ENCODE measurements at places on chromosomes 2 and 18.
A peak's percentile ranks its signal among the peaks of the same experiment; 100 is the strongest.

DNA sequence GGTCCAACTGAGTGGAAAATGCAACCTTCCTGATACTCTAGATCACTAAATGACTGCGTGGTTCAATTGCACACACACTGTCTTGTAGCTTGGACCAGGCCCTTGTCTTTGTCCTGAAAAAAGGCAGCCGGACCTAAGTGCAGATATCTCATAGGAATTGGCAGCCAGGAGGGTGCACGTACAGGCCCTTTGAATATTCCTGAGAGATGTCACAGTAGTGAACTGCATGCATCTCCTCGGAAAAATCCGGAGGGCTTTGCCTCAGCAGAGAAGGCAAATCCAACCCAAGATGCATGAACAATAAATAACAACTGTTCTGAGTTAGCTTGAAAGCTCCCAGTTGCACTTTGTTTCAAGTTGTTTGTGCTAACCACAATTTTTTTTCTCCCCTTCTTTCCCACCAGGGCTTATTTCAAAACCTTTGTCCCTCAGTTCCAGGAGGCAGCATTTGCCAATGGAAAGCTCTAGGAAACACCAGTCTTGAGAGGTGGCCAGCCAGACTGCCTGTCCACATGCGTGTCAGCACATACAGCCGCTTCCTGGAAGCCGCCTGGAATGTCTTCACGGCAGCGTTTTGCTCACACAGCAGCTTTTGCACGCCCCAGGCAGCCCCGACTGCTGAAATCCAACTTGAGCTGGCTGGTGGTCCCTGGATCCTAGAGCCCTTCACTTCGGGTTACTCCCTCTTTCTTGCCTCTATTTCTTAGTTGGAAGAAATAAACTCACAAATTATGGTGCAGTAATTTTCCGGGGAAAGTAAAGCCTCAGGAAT lies 54.4 kb upstream of the FOSL2 start:
- peak; percentile 76 for DNase-seq

DNA sequence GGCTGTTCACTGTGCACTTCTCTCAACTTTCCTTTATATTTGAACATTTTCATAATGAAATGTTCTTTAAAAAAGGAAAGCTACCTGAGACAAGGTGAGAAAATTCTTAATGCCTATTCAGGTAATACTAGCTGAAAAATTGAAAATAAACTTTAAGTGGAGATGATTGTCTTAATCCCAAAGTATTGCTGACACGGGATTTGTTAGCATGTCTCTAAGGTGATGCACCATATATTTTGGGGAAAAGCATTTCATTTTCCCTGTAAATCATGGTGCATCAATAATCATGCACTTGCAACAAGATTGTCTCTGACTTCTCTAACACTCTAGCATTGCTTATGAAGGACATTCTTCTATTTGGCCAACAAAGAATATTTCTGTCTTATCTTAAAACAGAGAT lies 848.0 kb downstream of the DPP10 start:
- no peak for DNase-seq

- DNase-seq, result no peak
These were observed 384.4 kb downstream of the GALNT13 start for GRCh38 chr2:154256136-154256535.

GRCh38 chr2:232971744-232972143 lies 41.3 kb downstream of the NGEF start:
- DNase-seq, result no peak

- no peak for DNase-seq
These were observed 1.8 kb downstream of the SLC4A3 start for GRCh38 chr2:219628986-219629901.

- DNase-seq, result no peak
These were observed 14.5 kb upstream of the KCNK3 start for GRCh38 chr2:26678035-26678434.

DNA sequence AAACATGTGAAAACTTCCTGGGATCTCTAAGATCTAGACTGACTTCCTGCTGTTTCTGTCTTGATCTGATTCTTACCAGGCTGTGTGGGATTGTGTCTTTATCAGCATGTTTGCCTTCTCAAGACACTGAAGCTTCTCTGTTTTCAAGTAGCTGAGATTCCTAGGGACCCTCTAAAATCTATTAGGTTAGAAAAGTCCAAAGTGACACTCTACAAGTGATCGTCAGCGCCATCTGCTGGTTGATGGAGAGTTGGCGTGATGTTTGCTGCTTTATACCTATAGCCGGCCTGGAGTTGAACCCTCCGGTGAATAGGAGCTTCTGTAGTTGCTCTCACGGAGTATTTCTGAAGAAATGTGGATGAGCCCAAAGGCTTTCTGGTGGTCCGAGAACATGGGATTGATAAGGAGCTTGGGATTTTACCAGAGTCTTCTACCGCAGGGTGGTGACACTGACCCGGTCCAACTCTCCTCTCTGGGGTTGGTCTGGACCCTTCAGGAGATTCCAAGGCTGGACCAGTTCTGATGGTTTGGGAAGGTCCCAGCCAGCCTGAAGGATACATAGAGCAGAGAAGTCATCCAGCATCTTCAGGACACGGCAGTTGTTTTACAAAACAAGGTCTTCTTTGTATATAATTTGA lies 96.0 kb upstream of the TTC39C start:
- DNase-seq, result peak; percentile 46

- DNase-seq, result no peak
These were observed 597.2 kb upstream of the ZEB2 start for GRCh38 chr2:145116834-145117725.

GRCh38 chr2:59077026-59077725 lies 836.1 kb upstream of the FANCL start:
- DNase-seq, result no peak

GRCh38 chr2:27960237-27960912 lies 69.8 kb downstream of the BABAM2 start:
- DNase-seq, result peak; percentile 78

DNA sequence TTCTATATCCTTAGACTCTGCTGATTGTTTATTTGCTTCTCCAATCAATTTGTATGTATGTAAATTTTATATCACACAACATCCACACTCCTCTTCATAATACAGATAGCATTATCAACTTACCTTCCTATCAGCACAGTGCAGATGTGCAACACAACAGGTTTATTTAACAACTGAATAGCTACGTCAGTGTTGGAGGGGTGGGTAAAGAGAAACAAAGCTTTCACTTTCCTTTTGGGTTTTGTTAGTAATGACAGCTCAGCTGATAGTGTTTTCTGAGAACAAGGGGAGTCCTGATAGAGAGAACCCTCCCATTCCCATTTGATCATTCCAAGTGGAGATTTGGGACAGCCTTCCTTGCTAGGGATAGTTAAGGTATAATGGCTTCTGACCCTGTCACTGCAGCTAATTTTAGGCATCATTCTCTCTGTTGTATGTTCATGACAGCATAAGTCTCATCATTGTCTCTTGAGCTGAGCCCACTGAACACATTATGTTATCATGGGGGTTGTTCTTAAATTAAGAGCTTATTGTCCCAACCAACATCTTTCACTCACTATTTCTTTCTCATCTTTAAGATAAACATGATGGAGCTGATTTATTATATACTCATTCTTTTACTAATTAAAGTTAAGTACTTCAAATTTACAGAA lies 227.7 kb downstream of the GPD2 start:
- DNase-seq, result no peak

DNA sequence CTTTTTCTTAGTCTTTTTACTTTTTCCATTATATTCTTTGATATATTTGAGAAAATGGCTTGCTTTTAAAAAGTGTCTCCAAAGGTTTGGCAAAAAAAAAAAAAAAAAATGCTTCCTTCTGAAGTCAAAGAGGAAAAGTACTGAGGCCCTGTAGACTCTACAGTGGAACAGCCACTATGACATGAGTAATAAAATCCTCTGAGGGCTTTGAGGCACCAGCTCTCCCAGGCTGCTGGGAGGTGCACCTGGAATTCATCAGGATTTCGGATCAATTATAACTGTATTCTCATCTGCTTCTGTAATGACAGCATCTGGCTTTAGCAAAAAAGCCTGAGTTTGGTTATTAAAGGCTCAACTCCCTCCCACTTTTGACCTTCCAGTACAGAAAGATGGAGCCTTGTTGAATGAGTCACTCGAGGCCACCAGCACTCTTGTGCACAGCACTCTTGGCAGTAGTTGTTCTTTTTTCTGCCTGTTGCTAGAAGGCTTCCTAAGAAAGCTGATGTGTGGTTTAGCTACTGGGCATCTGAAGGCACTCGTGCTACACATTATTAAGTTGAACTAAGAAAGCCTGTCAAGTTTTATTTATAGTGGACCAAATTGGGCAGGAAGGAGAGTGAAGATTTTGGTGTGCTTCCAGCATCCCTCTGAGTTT lies 131.3 kb downstream of the PRPF40A start:
- DNase-seq, result peak; percentile 87

DNA sequence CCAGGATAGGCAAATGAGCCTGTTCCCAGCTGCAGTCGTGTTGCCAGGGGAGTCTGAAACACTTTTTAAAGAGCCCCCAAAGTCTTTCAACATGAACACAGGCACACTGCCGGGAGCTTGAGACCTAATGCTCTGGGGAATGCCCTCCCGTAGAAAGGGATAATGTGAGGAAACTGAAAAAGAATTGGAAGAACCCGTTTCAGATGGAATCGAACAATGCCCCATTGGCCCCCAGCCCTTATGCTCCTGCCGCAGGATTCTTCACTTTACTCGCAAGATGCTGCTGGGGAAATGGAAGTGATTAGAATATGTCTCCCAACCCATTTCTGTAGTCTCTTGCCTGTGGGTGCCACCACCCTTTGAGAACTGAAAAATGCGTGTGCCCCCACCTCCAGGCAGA lies 136.3 kb upstream of the GATA6 start:
- DNase-seq, result no peak

GRCh38 chr2:241859436-241860183 lies 916 bp upstream of the PDCD1 start:
- DNase-seq, result no peak

- no peak for DNase-seq
These were observed 99.8 kb downstream of the UXS1 start for GRCh38 chr2:106094131-106094841.

DNA sequence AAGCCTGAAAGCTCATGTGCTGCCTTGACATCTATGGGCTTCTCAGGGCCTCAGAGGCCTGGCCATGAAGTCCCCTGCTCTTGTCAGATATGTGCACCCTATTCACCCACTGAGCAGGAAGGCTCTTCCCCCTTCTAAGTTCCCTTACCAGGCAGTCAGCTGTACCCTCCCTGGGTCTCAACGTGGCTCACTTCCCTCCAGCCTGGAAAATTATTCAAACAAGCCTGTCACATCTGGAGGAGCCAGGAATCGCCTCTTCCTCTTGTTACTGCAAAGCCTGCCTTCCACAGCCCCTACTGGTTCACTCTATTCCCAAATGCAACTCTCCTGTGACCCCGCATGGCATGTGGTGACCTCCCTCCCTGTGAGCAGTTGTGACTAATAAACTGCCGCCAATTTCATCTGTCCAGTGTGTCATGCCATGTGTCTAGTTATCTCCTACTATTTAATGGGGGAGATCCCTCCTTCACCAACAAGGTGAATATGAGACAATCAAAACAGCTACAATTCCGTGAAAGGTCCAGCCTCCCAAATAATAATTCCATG lies 8.4 kb upstream of the SERPINB8 start:
- DNase-seq, result no peak

- DNase-seq, result no peak
These were observed 78.8 kb upstream of the UPP2 start for GRCh38 chr2:158022888-158023287.

- no peak for DNase-seq
These were observed 16.4 kb downstream of the STAT1 start for GRCh38 chr2:190997526-190998113.

DNA sequence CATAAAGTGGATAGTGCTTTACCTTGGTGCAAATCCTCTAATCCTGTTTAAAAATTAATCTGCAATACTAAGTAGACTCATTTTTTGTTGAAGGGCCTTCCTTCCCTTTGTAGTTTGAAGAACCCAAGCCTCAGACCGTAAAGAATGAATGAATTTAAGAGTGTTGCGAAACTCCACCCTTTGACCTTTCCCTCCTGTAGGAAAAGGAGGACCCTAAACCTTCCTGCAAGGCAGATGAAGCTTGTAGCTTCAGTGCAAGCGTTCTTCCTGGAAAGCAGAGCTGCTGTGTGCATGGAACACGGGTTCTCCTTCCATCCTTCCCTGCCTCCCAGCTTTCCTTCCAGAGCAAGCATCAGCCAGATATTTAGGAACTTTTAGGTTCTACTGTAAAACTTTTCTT lies 1.7 kb downstream of the IMPA2 start:
- no peak for DNase-seq
